ENCODE measurements at places on chromosomes 12 and 14.

- DNase-seq, result no peak
Observed at GRCh38 chr14:49861699-49862088, 9.1 kb upstream of the NEMF start.

GRCh38 chr12:51484119-51484518 lies 59.5 kb downstream of the SLC4A8 start:
- no peak for DNase-seq

DNA sequence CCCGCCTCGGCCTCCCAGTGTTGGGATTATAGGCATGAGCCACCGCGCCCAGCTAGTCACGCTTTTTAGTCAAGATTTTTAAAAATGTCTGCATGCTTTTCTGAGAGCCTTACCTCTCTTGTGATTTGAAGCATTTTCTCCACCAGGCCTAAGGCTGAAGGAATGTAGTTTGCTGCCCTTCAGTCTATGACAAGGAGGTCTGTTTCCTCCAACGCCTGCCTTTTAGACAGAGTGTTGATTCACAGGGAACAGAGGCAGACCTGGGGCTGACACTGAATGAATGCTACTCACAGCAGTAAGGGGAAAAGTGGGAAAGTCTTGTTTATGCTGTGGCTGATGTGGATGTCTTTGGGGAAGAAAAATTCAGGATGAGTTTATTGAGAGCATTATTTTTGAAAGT lies 27.2 kb upstream of the MDM2 start:
- DNase-seq, result no peak

DNA sequence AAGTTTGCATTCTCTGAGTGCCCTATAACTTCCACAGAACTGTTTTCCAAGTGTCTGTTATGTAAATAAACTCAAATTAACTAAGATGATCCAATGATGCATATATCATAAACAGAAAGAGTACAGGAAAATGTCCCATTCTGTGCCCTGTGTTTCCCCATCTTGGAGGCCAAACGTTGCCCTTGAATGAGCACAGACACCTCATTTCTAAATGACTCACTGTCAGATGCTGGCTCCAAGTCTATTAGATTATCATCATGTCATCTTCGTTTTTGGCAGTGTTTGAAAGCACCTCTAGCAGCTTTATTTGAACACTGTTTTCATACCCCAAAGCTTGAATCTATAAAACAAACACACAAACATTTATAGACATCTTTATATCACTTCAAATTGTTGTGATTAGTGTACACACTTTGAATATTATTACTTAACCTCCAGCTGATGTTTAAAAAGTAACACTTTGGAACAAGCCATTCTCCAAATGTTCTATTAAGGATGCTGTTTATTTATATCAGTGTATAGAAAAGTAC lies 424.2 kb downstream of the NOVA1 start:
- no peak for DNase-seq

DNA sequence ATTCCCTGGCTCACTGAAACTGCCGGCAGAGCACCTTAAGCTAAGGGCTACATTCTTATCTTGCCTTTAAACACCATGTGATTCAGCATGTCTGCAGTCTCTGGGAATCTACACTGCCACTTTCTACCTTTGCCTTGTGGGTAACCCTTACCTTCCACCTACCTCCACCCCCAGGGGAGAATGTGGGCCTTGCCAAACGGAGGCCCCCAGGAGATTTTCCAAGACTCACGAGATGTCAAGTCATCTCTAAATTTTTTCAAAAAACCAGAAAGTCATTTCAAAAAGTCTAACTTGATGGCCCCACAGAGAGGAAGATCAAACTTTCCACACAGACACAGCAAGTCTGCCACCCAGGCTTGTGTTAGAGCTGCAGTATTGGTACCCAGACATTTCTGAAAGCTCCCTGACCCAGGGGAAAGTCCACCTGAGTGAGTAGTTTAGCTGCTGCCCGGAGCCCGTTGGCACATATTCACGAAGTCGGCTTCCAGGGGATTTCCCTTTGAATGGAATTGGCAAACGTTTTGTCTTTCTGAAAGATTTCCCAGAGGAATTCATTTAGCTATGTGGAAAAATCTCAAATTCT lies 4.7 kb upstream of the PSMA6 start:
- peak; percentile 62 for DNase-seq
